ENCODE measurements at places on chromosomes 6 and 20.
A peak's percentile ranks its signal among the peaks of the same experiment; 100 is the strongest.

DNA sequence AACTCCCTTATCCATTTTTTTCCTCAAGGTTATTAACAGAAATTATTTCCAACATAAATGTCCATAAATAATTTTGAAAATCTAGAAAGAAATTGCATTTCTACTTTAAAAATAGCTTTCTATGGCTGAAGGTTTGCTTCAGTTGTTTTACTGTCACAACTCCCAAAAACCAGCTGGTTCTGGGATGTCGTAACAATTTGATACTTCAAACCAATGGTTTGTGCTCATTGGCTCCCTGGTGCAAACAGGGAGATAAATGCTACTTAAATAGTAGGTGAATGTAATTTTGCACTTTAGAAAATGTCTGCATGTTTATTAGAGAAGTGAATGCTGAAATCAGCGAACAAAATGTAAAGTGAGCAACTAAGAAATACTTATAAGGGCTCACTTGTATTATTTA is 31.1 kb downstream of the LAMA2 start:
- DNase-seq, result no peak

DNA sequence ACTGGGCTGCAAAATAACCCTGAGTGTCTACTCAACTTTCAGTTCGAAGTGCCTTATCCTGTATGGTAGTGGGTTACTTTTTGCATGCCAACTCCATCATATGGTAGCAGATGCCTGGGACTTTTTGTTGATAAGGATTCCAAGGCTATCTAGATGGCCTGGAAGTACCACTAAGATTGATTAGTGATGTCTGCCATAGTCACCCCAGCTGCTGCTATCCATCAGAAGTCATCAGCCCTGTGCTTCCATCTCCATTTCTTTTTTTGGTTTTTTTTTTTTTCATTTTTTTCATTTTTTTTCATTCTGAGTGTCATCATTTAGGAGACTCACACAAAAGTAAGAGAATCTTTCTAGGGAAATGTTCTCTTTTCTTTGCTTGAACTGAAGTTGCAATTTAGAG is 217.4 kb upstream of the PLCB4 start:
- DNase-seq, result no peak

DNA sequence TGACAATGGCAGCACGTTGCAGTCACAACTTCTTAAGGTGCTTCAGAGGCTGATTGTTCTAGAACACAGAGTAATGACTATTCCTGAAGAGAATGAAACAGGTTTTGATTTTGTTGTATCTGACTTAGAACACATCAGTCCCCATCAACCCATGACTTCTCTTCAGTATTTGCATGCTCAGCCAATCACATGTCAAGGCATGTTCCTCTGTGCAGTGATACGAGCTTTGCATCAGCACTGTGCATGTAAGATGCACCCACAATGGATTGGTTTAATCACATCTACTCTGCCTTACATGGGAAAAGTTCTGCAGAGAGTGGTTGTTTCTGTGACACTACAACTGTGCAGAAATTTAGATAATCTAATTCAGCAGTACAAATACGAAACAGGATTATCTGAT is 54.3 kb downstream of the PGM3 start:
- no peak for DNase-seq

DNA sequence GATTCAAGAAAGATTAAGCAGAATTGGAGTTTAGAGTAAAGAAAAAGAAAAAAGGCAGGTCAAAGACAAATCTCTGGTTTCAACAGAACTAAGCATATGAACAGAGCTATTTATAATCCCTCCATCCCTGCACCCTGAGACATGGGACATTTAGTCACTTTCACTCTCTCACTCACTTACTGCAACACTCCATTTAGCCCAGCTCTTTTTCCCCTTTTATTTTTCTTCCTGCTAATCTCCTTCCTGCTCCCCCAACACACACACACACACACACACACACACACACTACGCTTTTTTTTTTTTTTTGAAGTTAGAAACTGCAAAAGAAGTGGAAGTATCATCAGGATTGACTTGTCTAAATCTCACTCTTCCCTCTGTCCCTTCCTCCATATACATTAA is 45.1 kb upstream of the TBC1D7 start:
- DNase-seq, result no peak

DNA sequence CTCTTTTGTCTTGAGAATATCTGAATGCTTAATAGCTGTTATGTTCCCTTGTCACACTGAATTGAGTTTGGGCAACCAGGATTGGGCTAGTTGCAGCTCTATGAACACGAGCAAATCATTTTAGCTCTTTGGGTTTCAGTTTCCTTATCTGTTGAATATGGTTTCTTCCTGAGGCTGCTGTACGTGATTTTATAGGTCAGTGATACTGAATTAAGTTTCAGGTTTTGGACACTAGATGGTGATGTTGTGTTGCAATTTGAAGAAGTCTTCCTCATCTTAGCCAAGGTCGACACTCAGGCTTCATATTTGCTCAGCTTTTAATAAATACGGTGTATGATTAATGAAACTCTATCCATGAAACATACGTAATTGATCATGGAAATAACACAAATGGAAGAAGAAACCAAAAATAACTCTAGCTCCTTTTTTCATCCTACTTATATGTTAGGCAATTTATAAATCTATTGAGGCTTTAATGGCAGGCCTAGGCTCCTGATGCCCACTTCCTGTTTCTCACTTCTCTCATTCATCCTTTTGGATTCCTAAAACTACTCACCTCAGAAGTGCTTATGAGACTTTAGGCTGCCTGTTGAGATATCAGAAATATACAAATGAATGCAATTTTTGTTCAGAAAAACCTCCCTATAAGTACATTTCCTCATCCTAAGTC is 354.1 kb upstream of the MAP3K7 start:
- DNase-seq, result no peak

GRCh38 chr6:8879334-8879733 is 444.0 kb upstream of the SLC35B3 start:
- no peak for DNase-seq

DNA sequence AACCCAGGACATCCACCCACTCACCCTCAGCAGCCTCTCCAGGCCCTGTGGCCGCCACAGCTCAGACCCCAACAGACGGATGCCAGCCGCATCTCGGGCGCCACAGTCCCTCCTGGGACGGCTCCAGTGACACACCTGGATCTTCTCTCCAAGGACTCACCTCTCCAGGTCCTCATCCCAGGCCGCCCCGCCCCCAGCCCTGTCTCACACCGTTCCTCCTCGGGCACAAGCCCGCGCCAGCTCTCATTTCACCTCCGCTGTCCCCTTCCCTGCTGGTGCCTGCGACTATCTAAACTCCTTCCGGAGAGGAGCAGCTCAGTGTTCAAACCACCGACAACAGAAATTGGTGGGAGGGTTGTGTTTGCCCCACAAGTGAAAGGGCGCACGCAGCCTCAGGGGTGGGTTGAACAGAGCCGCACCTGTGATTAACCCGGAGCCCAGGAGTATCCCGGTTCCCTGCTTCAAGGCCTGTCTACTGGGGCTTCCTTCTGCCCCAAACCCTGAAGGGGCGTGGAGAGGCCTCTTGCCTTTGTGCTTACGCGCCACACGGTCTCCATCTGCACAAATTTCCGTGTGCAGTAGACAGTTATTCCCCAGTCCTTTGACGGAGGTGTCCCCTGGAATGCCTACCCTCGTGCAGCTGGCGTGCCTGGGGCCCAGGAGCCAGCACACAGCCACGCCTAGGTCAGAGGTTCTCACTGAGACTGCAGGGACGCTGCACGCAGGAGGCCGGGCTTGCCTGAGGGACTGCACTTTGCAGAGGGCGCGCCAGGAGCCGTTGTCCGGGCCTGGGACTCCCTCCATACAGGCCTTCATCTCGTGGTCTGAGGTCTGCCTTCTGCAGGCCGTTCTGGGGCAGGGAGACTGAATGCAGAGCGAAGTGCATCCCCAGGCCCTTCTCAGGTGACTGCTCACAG is 232.7 kb downstream of the DLL1 start:
- DNase-seq, result no peak

- DNase-seq, result peak; percentile 62
Observed at GRCh38 chr6:73675466-73676098, 20.4 kb upstream of the CD109 start.

DNA sequence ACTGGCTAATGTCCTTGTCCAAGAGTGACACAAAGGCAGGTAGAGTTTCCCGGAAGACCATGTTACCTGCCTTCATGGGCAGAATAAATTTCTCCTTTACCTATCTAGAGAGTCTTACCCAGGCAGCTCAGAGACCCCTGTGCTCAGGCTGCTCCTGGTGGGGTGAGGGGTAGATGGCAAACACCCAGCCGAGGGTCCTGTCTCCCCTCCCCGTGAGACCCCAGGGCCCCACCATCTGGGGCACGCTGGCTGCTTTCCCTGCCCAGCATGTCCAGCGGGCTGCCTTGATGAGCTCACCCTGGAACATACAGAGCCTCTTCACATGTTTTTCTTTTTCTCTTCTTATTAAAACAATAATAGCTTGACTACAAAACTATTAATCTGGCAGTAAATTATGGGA is 116.5 kb downstream of the EDN3 start:
- DNase-seq, result no peak

GRCh38 chr6:38997128-38997761 is 51.3 kb upstream of the GLP1R start:
- DNase-seq, result no peak

- DNase-seq, result no peak
Observed at GRCh38 chr6:28856620-28857005, 67.2 kb downstream of the TRIM27 start.

- DNase-seq, result no peak
Observed at GRCh38 chr6:139751179-139751578, 376.7 kb upstream of the CITED2 start.

DNA sequence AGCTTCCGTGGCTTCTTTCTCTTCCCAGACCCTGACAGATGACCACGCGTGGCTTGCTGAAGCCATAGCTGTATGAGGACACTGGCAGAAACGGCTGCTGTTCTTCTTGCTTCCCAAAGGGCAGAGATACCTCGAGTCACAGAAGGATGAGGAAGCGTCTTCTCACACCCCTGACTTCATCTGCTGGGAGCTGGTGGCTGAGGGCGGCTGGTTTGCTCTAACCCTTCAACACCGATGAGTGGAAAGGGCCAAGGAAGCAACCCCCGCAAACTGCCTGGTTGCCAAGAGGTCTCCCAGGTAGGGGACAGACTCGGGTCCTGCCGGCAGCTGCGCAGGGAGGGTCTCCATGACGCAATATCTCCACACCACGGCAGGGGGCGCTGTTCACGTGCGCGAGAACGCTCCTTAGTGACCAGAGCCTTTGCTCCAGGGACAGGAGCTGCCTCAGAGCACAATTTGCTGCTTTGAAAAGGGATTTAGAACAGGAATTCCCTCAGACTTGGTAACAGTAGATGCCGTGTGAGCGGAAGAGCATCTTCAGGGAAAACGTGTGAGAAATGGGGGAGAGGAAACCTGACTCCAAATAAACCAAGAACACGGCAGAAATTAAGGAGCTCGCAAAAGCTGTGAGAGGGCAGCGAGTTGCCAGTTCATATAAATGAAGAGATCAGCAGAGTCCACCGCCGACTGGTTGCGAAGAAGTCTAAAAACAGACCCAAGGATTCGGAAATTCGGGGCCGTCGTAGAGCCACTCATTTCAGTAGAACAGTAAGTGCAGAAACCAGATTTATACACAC is 80.2 kb downstream of the ERMARD start:
- peak; percentile 78 for DNase-seq

DNA sequence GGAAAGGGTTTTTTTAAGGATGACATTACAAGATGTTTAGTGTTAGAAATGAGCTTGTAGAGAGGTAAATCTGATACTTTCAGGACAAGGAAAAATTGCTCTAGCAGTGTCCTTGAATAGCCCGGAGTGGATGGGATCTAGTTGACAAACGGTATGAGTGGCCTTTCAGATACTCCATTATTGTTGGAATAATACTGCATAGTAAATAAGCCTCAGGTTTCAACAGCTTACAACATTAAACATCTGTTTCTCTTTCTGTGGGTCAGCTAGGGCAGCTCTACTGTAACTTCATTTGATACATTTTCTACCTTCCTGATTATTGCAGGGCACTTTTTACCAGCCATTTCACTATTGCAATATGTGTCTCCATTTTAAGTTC is 118.0 kb downstream of the B3GAT2 start:
- no peak for DNase-seq

DNA sequence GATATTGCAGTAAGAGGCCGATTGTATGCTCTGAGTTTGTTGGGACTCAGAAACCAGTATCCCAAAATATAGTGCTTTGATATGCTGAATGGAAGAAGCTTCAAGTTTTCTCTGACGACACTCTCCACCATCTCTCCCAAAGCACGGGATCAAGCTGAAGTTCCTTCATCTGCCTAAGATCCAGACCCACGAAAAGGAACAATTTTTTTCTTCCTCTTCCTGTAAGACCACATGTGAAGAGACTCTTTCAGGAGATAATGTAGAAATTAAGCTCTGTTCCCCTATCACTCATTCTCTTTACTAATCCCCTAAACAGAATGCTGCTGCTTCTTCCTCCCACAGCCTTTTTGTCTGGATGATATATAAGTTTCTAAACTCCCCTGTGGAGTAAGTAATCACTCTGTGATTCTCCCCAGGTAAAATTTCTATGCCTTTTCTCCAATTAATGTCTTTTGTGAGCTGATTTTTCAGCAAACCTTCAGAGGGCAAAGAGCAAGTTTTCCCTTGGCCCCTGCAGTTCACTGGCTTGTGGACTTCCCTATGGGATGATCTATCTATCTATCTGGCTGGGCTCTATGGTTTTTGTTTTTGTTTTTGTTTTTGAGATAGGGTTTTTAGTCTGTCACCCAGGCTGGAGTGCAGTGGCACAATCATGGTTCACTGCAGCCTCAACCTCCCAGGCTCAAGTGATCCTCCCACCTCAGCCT is 13.5 kb upstream of the PNRC1 start:
- no peak for DNase-seq

DNA sequence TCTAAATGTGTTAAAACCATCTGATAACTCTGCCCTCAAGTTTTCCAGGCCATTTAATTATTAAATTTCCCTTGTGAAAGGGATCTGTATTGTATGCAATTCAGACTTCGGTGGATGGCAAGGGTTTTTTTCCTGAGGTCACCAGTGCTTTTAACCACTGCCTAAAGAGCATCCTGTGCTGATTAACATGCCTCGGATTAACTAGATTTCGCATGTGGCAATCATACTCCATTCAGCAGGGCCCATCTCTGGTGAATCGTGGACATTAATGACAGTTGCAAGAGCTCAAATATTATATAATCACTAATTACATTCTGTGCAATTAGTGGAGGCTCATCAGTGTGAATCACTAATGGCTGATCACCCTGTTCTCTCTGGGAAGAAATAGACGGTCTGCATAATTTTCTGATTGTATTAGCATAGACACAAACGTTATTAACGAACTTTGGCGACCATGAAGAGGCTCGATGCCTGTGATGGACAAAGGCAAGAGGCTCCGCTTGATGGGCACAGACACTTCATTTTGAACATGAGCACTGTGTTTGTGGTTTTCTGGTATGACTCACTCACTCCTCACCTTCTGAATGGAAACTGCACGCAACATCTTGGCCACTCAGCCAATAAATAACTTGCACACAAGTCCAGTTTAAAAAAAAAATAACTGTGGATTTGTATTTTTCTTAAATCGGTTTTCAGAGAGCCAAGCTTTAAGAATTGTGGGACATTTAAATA is 31.4 kb downstream of the LINC00237 start:
- no peak for DNase-seq

All from substantia nigra (tissue), 51 donors.